ENCODE measurements at places on chromosomes 7 and 10.
A peak's percentile ranks its signal among the peaks of the same experiment; 100 is the strongest.

DNA sequence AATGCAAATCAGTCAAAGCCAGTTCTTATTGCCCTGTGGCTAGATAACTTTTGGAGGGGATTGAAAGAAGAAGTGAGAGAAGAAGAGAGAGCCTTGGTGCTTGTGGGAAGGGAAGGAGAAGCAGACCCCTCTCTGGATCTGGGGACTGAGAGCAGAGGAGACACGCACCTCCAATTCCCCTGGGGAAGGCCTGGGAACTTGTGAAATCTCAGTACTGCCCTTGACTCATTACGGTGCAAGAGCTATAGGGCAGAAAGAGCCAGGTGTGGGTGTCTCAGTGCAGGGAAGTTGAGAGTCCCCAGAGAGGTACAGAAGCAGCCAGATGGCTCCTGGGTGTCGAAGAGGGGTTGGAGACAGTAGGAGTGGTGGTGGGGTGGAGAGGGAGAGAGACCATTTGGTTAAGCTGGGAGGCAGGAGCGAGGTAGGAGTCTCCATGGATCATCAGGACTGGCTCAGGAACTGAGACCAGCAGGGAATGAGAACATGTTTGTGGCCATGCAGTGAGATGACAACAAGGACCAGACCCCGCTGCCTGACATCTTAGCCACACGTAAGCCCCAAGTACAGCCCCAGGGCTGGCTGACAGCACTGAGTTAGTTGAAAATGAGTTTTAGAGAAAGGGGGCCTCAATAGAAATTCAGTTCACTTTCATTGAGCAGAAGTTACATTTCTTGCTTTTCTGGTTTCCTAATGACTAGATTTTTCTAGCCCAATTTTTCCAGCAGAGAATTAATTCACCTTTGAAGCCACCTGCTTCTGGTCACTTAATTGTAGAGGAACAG is 238.2 kb downstream of the BUB3 start:
- DNase-seq = no peak

DNA sequence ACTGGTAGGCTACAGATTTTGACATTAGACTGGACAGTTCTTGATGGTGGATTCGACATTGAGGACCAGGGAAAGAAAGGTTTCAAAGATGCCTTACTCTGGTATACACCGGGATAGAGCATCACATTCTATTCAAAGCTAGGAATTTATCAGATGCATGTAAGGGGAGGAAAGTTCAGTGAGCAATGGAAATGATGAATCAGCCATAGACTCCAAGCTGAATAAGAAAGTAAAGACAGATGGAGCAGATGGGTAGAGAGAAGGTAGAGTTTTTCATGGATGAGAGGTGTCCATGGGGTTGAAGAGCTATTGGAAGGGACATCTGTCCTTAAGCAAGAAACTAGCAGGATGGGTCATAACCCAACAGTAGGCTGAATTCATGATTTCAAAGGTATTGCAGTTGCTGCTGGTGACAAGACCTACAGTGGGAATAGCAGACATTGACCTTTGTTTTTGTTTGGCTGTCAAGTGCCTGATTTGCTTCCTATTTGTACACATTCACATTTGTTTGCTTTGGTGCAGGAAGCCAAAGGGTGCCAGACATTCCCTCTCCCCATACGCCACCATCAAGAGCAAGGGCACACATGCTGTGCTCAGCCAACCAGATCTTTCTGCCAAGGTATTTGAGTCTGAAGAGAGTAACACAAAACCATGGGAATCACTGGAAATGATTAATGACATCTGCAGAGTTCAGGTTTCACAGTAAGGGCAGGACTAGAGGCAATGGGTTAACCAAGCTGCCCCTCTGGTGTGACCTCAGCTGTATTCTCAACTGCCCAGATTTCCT is 8.6 kb upstream of the CACUL1 start:
- DNase-seq = no peak

- DNase-seq = peak; percentile 29
Observed at GRCh38 chr10:112307358-112308124, 24.3 kb downstream of the TECTB start.

- no peak for DNase-seq
Observed at GRCh38 chr10:112991888-112992491, 41.9 kb downstream of the TCF7L2 start.

- peak; percentile 14 for DNase-seq
Observed at GRCh38 chr7:153190452-153190851, 430.9 kb downstream of the ACTR3B start.

- DNase-seq = no peak
Observed at GRCh38 chr7:123096434-123096833, 100.9 kb upstream of the TAS2R16 start.

DNA sequence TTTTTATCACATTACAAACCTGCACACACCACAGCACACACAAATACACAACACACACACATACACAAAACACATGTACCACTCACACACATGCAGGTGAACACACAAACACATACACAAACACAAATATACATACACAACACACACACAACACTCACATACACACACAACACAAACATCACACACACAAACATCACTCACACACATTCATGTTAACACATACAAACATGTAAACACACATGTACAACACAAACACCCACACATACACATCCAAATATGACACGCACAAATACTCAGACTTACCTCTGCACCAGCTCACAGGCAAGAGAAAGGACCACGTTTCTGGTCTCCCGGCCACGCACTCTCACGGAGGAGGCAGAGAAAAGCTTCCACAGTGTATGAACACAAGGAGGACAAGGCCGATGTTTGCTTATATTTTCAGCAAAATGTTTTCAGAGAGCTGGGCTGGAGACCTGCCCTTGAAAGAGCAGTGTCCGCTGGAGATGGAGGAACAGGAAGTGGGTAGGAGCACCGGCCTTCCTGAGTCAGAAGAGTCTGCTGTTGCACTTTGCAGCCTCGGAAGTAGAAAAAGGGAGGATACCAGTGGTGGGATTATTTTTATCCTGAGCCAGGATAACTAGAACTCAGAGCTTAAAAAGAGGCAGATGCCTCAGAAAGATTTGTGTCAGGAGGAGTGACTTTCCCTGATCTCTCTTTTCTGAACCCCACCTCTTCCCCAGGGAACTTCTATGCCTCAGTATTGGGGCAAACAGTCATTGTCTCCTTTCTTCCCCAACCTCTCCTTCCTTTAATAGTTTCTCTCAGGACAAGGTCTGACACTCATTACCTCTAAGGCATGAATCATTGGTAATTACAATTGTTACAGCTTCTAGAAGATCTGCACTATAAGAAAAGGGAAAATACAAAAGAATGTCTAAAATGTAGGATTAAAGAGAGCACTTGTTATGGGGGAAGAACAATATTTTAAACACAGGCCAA is at the start of gene GIMAP6:
GIMAP6 (minus strand) TSS at position 520 of the 999 bp plus-strand sequence. CDS start 2,243 bp downstream, outside the sequence.
- no peak for DNase-seq

- DNase-seq = no peak
Observed at GRCh38 chr10:72243822-72244437, 27.9 kb upstream of the ASCC1 start.

DNA sequence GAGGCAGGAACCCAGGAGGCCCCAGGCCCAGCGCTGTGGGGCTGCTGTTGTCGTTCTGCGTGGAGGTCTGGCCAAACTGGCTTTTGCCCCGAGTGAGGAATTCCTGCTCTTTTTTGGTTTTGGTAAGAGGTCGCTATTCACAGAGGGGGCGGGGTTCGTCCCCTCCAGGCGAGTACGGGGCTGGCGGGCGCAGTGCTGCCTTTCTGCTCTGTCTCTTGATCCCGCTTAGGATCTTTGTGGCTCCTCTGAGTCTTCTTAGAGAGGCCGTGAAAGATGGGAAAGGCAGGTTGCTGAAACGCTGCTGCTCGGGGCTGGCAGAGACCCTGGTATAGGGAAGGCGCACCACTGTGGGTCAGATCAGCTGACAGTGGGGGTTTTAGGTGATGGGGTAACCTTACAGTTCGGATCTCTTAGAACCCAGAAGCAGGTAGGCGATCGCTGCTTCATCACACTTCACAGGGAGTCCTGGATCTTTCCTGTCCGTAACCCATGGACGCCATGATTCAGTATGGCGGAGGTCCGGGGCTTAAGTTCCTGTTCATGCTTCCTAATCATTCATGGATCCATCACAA is 136.7 kb downstream of the KIF20B start:
- DNase-seq = no peak

- DNase-seq = no peak
Observed at GRCh38 chr10:24513155-24513554, 210.5 kb downstream of the ARHGAP21 start.

DNA sequence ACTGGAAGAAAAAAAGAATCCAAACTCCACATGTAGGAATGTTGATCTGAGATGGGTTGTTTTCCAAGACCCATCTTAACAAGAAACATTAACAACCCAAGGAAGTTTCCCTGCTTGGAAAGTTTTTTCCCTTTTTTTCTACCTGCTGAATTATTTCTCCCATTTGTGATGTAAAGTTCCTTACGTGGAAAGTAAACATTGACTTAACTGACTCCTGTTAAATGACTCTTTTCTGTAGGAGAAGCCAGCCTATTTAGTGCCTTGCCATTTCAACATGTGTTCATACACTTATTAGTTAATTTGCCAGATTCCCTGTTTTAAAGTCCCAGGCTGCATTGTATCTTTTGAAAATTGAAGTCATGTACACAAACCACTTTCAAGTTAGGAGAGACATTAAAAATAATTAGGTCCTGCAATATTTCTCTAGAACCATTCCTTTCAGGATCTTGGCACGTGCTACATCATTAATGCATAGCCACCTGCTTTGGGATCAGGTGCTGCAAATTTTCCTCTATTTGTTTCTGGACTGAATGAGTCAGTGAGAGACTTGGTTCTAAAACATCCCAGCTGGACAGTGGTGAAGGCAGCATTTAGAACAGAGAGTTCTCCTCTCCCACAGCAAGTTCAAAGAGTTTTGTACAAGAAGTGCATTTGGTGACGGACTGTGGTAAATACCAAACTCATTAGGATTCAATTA is 698.5 kb downstream of the SUGCT start:
- DNase-seq = no peak

- no peak for DNase-seq
Observed at GRCh38 chr7:25158966-25159365, 33.9 kb upstream of the CYCS start.

DNA sequence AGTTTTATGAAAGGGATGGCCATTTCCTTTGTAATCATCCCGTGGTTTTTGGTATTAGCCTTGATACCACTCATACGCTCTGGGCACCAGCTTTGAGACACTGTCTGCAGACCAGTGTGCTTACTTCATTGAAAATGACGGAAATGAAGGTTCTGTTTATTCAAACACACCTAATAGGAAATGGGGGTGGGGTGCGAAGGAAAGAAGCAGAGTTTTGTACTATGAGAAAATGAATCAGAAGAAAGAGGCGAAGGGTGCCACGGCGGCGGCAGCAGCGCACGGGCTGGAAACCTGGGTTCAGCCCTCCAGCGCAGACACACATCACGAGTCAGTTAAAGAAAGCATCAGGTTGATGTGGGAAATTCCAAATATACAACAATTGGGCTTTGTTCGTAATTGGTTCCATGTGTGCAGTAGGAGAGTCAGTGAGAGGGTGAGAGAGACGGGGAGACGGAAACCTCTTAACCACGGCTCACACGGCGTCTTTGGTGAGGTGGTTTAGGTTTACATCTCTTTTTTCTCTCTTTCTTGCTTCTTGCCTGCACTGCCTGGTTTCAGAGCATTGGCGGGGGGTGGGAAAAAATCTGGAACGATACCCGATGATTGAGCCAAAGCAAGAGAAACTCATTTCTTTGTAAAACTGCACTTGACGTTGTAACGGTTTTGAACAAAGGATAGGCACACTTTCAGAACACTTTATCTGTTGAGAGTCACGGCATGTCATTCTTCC is 321.2 kb downstream of the FRMD4A start:
- DNase-seq = peak; percentile 20

GRCh38 chr7:135232720-135233119 is 918 bp upstream of the STRA8 start:
- no peak for DNase-seq

- peak; percentile 43 for DNase-seq
Observed at GRCh38 chr10:72086466-72087391, 1.6 kb downstream of the SPOCK2 start.

GRCh38 chr7:87561702-87562101 is 39.0 kb downstream of the ABCB1 start:
- DNase-seq = no peak

GRCh38 chr7:4861227-4861626 is 603 bp downstream of the PAPOLB start:
- no peak for DNase-seq

GRCh38 chr7:96786261-96786997 is 76.8 kb upstream of the SEM1 start:
- DNase-seq = no peak

DNA sequence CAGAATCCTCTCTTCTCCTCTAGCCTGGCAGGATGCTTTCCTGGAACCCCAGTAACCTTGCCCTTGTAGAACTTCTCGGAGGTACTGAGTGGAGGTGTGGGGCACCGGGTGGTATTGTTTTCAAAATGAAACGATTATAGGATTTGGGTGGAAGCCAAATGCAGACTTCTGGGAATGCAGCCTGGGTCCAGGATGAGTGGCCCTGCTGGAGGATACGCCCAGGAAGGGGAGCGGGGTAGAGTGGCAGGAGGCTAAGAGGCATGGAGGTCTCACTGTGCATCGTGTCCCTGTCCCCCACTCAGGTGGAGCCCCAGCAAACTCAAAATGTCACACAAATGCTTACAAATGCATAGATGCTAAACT is 109.1 kb upstream of the PPIF start:
- no peak for DNase-seq

DNA sequence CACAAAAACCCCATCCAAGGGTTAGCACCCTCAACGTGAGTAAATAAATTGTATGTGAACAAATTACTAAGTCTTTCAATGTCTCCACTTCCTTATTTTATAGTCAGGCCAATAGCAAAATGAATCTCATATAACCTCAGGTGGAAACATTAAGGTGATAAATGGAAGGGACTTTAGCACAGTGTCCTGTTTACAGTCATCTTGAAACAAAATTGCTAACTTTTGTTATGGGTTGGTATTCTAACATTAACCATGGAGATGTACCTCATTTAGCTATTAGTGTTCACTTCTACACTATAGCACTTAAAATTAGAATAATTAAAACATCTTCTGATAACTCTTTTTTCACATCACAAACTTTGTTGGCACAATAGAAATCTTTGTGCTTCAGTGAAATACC is 255.8 kb upstream of the CNTNAP2 start:
- DNase-seq = no peak

DNA sequence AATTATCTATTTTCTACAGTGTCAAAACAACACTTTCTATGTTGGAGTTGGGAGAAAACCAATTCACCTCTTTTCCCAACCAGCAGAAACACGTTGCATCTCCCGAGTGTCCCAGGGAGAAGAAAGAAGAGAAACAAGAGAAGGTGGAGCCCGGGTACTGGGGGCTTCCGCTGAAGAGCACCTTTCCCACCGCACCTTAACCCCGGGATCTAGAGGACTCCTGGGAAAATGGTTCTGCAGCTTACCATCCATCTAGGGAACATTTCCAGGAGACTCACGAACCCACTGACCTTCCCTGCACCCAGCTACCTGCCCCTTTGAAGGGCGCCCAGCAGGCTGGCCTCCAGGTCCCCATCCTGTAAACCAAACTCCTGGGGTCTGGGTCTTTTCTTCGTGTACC is 346.8 kb downstream of the TCERG1L start:
- no peak for DNase-seq

DNA sequence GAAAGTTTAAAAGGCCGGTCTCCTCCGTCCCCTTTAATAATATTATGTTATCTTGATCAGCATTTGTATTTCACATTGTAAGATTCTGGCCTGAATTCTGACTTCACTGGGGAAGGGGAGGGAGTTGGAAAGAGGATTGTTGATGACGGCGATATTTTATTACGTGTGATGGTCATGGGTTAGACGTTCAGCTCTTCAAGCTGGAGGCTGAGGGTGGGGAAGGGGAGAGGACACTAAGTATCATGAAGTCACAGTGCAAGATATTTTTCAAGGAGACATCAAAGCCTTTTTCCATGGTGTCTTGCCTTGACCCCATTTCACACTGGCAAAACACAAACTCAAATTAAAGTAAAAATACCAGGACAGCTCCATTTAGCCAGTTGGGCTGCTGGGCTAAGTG is 126.7 kb downstream of the WDR11 start:
- DNase-seq = no peak
